AG09309 (cell line): ENCODE measurements at places on chromosomes 12 and 14.

DNA sequence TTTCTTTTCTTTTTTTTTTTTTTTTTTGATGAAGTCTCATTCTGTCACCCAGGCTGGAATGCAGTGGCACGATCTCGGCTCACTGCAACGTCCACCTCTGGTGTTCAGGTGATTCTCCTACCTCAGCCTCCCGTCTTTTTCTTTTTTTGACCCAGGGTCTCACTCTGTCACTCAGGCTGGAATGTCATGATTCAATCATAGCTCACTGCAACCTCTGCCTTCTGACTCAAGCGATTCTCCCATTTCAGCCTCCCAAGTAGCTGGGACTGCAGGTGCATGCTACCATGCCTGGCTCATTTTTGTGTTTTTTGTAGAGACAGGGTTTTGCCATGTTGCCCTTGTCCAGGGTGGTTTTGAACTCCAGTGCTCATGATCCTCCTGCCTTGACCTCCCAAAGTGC lies 12.0 kb downstream of the FUT8 start:
- no peak for DNase-seq

DNA sequence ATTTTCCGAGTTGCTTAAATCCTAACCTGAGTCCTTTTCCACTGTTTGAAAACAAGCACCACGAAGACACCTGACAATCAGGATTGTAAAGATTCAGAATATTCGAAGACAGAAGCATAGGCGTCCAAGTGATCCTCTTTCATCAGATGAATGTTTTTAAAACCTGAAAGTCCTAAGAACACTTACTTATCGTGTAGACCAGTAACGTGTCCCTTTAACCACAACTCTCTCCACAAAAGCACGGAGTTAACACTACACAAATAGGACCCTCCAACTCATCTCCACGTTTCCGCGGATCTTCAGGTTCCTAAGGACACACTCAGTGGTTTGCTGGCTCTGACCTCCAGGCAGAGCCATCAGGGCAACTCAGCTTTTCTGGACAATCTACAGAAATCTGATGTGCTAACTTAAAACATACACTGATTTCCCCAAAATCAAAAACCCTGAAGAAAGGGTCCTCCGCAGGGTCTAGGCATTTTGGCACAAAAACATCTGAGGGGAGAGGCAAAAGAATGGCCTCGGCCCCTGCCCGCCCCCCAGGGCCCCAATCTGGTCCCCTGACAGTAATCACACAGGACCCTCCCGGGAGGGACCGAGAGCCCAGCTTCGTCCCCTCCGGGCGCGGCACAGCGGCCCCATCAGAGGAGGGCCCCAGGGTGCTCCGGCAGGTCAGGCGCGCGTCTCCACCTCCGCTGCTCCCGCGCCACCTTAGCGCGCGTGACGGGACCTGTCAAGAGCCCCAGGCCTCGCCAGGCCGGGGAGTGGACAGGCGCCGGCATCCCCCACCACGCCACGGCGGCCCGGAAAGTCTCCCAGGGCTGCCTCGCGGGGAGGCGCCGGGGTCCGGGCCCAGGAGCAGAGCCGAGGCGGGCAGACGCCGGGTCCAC lies 925 bp downstream of the DICER1 start:
- no peak for DNase-seq

DNA sequence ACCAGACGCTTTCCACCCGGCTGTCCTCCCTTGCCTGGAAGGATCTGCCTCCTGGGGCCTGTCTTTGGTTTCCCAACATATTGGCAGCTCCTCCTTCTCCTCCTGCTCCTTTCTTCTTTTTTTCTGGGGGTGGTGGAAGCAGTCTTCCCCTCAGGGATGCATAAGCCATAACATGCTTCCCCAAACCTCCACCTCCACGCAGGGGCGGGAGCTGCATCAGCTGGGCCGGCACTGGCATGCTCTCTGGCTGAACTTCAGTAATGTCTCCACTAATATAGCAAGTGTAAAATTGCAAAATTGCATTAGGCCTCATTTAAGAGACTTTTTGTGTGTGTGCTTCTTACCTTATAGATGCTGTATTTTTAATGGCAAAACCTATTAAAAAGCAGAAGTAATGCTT lies 58.6 kb downstream of the GLT1D1 start:
- DNase-seq = no peak

DNA sequence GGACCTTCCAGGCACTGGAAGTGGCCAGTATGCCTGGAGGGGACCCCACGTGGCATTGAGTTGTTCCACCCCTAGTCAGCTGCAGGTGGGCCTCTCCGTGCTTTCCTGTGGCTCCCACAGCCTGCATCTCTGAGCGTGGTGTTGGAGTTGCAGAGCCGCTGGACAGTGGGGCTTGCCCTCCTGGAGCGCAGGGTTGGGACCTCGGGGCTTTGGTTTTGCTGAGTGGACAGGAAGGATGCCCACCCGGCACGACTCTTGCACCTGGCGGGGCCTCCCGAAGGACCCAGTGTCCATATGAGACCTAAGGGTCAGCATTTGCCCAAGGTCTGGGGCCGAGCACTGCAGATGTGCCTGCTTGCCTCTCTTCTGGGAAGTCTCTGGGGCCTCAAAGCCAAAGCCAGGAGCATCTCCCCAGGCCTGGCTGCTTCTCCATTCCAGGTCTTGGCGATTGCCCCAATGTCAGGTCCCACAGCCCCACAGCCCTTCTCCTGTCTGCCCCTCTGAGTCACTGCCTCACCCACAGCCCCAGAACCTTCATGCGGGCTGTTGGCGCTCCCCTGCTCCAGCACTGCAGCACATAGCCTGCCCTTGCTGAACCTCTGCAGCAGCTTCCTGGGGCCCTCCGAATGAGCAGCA lies 1.5 kb downstream of the PACS2 start:
- no peak for DNase-seq

DNA sequence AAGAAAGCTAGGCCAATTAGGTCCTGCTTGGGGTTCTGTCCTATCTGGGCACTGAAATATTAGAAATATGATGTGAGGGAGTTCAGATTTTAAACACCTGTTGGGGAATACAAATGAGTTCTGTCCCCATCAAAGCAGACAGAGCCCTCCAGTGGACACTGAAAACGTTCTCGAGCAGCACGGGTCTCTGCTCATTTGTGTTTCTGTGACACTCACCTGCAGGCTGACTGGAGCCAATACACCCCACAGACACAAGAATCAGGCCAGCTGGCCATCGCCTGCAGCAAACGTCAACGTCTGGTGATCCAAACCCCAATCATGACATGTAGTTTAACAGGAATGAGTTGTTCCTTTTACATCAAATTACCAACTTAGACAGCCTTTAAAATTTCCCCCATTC lies 493.4 kb upstream of the TMEM132C start:
- DNase-seq = no peak

DNA sequence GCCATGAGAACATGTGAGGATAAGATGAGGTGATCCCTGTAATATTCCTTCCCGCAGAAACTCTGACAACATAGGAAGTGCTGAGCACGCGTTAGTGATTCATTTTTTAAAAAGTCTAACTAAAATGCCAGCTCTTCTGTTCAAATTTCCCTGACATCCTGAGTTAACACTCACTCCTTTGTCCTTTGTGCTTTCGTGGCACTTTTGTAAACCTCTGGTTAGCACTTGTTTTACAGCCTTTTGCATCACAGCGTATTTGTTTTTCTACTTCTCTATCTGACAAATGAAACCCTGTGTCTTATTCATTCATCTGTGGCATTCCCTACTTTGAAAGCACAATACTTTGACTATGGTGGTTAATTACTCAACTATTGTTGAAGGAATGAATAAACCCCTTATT lies 313.6 kb downstream of the NUAK1 start:
- no peak for DNase-seq

GRCh38 chr12:67754933-67755697 lies 106.6 kb downstream of the DYRK2 start:
- no peak for DNase-seq
